ENCODE measurements at places on chromosomes 6 and 20.

DNA sequence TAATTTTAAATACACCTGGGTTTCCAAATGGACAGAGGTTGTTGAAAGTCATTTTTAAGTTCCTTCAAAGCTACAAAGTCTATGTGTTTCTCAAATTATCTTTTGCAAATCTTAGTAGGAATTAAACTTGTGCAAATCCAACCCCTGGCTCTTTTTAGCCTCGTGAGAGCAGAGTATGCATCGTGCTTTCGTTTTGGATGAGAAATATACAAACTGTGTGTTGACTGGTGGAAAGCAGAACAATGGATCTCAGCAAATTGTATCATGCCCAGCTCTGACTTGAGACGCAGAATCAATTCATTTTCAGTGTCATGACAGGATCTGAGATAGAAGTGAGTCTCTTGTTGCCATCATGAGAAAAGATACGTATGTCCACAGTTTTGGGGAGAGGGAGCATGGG, 542.4 kb upstream of the FLRT3 start:
- DNase-seq, result no peak

GRCh38 chr6:110440026-110440425, 24.7 kb upstream of the DDO start:
- DNase-seq, result no peak

- no peak for DNase-seq
These were observed 1.1 kb downstream of the PAX1 start for GRCh38 chr20:21706261-21707195.

DNA sequence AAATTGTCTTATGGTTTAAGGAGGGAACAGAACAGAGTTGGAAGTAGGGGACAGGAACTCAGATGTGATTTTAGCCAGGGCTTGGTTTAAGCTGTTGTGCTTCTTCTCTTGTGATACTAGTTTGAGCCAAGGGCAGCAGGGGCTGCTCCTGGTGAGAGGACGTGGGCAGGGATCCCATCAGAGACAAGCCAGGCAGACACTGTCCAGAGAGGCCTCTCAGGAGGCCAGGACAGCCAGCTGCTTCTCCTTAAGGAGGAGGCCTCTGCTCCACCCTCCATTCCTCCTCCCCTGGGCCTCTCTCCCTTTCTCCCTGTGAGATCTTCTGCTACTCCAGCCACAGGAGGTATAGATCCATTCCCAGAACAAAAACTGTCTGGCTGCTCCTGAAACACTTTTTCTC, 108.4 kb upstream of the MLN start:
- DNase-seq, result no peak

DNA sequence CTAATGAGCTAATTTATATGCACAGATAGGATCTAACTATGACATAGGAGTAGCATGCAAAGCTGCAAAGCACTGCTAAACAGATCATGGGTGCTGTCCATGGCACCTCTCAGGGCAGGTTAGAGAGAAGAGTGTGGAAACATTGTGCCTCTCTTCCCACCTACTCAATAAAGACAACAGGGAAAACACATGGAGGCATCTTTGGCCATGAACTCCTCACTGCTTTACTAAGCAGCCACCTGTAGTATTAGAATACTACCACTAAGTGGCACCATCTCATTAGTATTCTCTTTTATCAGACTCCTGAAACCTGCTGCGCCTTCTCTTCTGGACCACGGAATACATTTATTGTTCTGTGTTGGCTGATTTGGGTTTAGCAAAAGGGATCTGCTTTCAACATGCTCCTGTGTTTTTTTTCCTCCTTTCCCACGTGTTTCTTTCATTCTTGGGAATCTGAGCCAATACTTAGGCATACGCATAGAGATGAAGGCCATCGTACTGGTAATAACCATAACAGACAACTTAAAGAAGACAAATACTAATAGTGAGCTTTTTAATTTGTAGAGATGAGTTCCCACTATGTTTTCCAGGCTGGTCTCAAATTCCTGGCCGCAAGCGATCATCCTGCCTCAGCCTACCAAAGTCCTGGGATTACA, 9.4 kb upstream of the HDDC2 start:
- DNase-seq, result no peak

DNA sequence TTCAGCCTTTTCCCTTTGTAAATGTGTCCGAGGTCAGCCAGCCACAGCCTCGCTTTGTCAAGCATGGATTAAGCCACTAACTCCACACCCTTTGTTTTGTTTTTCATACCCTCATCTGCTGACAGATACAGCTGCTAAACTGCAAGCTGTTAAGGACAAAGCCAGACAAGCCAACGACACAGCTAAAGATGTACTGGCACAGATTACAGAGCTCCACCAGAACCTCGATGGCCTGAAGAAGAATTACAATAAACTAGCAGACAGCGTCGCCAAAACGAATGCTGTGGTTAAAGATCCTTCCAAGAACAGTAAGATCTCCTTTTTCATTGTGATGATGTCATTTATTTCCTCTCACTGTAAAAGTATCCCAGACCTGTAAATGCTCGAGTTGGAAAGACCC, 269.3 kb downstream of the ARHGAP18 start:
- DNase-seq, result no peak

GRCh38 chr6:25868436-25869183, 5.4 kb downstream of the SLC17A3 start:
- DNase-seq, result no peak

GRCh38 chr6:149834513-149835481, 29.4 kb downstream of the LRP11 start:
- peak; percentile 52 for DNase-seq

GRCh38 chr6:25623879-25624278, 28.1 kb upstream of the SCGN start:
- no peak for DNase-seq

GRCh38 chr20:52461582-52461981, 270.0 kb upstream of the ZFP64 start:
- no peak for DNase-seq

DNA sequence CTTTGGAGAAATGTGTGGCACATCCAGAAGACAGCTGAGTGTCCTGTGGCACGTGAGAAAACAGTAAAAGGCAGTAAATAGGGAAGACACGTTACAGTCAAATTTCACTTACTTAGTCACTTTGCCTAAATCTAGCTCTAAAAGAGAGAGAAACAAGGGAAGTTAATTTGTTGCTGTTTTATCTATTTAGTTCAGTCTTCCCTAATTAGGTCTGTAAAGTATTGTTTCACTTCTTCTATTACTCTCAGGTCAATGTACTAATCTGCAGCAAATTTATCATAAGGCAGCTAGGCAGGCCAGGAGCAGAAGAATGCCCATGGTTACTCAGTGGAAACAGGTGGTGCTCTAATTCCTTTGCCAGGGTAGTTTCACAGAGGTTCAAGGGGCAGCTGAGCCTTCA, 124.3 kb upstream of the CNR1 start:
- no peak for DNase-seq

DNA sequence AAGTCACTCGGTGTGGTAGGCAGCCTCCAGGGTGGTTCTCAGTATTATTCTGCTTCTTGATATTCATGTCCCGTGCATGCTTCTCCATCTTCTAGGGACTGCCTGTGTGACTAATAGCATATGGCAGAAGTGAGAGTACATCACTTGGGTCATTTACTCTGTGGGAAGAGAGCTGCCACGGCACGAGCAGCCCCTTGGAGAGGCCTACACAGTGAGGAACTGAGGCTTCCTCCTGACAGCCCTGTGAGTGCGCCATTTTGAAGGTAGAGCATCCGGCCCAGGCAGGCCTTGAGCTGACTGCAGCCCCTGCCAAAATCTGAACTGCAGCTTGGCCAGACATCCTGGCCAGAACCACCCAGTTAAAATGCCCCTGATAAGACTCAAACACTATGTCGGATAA, 17.3 kb upstream of the MCUR1 start:
- no peak for DNase-seq

DNA sequence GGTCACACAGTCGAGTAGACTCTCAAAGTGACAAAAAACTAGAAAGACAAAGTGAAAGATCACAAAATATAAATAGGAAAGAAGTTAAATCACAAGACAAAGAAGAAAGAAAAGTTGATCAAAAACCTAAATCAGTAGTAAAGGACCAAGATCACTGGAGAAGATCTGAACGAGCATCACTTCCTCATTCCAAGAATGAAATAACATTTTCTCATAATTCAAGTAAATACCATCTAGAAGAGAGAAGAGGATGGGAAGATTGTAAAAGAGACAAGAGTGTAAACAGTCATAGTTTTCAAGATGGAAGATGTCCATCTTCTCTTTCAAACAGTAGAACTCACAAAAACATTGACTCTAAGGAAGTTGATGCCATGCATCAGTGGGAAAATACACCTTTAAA, 31.6 kb upstream of the GJA10 start:
- DNase-seq, result no peak

DNA sequence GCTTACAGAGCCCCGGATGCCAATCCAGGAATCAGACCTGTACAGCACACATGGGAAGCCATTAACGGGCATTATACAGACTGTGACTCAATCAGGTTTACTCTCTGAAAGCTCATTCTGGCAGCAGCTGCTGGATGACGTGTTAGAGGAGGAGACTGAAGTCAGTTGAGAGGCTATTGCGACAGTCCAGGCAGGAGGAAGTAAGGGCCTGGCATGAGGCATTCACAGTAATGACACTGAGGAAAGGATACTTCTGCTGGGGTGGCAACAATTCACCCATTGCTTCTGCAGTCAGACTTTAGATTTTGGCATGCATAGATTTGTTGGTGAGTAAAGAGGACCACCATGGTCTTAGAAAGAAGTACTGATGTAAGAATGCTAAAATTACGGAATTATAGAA, 151.0 kb upstream of the HEY2 start:
- no peak for DNase-seq

GRCh38 chr20:46227272-46227767, 81.0 kb downstream of the CDH22 start:
- no peak for DNase-seq

GRCh38 chr6:36984581-36985416, 1.2 kb downstream of the MTCH1 start:
- DNase-seq, result peak; percentile 14

DNA sequence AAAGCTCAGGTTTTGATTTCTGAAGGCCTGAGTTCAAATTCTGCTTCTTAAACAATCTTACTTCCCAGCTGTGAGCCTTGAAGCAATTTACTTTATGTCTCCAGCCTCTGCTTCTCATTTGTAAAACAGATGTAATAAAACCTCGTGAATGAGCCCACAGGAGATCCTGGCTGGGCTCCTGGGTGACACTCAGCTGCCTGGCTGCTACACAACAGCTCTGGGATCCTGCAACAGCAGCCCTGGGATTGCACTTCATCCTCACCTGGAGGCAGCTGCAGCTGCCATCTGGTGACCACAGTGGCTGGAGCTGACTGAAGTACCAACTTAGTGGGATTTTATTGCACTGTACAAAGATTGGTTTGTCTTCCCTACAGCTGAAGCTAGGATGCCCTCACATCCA, 98.6 kb downstream of the NDUFAF5 start:
- DNase-seq, result no peak

DNA sequence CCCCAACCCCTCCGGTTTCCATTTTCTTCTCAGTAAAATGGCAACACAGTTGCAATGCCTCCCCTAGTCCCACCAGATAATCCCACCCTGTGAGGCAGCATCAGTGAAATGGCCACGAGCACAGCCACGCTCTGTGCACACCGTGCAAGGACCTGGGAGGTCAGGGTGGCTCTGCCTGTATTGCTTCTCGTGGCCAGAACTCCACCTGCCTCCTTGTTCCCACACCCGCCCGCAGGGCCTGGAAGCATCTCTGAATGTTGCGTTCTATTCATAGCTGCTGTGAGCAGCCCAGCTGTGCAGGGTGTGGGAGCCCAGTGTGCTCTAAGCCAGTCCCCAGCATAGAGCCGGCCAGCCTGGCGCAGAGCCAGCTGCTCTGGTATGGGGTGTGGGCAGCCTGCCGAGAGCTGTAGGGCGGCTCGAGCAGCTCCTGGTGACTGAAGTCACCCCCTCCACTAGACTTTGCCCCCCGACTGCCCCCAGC, 161.1 kb downstream of the DLL1 start:
- no peak for DNase-seq

- no peak for DNase-seq
These were observed 89.5 kb downstream of the SNX5 start for GRCh38 chr20:17878912-17879602.

- no peak for DNase-seq
These were observed 148.3 kb upstream of the NRSN1 start for GRCh38 chr6:23977706-23978105.

- DNase-seq, result no peak
These were observed 705.6 kb downstream of the UTRN start for GRCh38 chr6:144990784-144991183.

GRCh38 chr6:81938014-81938856, 185.8 kb upstream of the TENT5A start:
- DNase-seq, result no peak

DNA sequence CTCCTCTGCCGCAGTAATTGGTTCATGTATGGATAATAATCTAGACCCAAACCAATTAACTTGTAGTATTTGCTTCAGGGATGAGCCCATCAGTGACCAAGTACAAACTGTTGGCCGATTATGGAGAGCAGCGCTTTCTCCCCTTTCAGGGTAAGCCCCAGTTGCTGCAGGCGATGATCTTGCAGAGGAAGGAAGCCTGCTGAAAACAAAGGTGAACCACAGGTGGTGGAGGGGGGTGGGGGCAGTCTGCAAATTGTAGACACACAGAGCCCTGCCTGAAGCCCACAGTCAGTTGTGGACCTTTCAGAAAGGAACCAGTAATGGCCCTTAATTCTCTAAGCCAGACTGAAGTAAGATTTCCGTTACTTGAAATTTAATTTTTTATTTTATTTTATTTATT, 167.9 kb upstream of the JARID2 start:
- no peak for DNase-seq

GRCh38 chr6:37050045-37050853, 44.8 kb downstream of the FGD2 start:
- peak; percentile 67 for DNase-seq

DNA sequence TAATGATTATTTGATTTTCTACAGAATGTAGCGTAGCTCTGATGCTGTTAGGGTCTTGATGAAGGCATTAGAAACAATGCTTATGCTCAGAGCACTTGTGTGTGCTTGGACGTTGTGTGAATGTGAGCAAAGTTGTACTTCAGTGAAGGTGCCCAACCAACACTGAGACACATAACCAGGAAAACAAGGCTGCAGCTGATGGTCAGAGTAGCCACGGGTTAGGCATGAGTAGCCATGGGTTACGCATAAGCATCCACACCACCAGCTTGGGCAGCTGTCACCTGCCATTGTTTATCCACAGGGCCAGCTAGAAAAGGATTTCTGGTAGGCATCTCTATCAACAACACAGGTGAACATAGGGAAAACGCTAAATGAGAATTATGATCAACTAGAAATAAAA, 326.6 kb downstream of the NRN1 start:
- DNase-seq, result no peak

DNA sequence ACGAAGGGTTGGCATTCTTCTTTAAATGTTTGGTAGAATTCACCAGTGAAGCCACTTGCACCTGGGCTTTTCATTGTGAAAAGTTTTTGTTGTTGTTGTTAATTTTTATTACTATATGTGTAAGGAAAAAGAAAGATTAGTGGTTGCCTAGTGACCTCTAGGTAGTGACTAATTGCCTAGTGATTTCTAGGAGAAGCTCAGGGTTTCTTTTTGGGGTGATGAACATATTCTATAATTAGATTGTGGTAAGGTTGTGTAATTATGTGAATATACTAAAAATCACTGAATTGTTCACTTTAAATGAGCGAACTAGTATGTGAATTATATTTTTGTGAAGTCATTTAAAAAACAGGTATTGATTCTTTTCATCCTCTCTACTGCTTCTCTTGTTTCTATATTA, 123.8 kb upstream of the TMEM170B start:
- DNase-seq, result no peak
